Right hindlimb (tissue), 1 donor: ENCODE measurements at places on chromosomes 4 and X.

- DNase-seq, result no peak
Measured at GRCh38 chrX:43822014-43822413, 60.2 kb downstream of the MAOB start.

DNA sequence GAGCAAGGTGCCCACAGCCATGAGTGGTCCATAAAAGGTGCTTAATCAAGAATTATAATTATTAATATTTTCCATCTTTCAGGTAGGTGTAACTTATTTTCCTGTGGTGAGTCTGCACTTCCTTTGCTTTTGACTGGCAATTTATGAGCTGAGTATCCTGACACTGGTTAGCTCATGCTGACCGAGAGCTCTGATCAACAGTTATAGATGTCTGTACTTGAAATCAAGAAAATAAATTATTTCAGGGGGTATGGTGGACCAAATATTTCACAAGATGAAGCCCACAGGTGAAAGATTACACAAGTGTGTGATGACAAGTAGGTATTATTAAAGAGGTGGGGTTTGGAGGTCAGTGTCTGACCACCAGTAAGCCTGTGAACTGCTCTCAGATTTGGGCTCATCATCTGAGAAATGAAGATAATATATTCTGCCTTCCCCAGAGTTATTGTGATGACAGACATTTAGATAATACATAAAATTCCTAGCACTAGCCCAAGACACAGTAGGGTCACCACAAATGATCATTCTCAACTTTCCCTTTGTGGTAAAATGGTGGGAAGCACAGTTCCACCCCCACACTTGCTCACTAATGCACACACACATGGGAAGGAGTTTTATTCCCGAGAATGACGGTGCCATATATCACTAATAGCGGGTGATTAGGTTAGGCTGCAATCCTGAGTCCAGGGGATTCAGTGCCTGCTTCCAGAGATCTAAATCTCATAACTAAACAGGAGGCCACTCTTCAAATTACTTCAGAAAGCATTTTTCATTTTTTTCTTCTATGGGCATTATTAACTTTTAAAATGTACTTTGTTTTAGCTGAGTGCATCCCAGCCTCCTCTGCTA lies 34.0 kb upstream of the PACRGL start:
- DNase-seq, result no peak

DNA sequence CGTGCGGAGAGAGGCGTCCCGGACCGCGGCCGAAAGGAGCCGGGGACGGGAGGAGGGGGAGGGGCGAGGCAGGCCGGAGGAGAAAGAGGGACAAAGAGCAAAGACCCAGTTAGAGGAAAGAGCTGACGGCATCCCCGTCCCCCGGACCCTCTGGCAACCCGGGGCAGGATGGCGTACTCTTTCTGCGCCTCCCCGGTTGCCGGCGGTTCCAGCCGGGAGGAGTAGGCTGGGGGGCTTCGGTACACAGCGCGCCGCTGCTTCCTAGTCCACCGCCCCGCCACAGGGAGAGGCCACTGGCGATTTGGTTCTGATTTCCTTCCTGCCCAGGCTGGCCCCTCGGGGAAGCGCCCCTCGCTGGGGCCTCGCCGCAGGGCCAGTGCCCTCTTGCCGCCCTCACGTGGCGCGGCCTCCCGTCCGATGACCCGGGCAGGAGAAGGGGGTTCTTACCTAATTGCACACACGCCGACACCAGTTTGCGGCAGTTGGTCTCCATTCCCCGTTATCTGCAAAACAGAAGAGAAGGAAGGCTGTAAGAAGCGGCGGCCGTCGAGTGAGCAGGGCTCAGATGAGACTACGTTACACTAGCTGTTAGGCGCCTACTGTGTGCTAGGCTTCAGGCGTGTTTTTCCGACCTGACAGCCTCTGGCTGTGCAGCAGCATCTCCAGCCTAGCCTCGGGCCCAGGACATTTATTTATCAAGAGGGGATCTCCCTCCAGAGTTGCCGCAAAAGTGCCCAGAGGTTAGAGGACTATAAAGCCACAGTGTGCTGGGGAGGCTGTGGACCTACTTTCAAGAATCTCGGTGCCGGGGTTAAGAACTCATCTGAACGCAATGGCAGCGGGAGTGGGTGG lies 9.9 kb upstream of the PITX2 start:
- no peak for DNase-seq

- no peak for DNase-seq
Measured at GRCh38 chrX:115459883-115460880, 100.8 kb upstream of the PLS3 start.

DNA sequence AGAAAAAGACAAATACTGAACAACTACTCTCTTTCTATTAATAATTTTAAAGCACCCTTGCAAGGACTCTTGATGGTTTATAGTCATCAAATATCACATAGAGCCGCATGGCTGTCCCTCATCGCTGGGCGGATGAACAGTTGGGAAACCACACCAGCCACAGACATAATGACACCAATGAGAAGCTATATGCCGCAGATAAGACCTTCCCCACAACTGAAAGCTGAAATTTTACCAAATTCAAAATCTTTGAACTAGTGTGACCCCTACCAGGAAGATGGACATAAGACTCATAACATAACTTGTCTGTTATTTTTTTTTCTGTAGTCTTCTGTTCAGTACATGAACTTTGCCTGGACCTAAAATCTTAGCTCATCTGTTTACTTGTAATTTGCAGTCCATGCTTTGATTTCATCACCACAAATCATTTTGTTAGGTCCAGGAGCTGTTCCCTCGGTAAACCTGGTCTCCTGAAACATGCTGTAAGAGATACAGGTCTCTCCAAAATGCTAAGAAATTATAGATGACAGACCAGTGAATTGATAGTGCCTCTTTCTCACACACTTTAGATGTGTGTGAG lies 157.3 kb upstream of the RAPGEF2 start:
- no peak for DNase-seq

- DNase-seq, result no peak
Measured at GRCh38 chr4:135368831-135369230, 1167.2 kb upstream of the PABPC4L start.

DNA sequence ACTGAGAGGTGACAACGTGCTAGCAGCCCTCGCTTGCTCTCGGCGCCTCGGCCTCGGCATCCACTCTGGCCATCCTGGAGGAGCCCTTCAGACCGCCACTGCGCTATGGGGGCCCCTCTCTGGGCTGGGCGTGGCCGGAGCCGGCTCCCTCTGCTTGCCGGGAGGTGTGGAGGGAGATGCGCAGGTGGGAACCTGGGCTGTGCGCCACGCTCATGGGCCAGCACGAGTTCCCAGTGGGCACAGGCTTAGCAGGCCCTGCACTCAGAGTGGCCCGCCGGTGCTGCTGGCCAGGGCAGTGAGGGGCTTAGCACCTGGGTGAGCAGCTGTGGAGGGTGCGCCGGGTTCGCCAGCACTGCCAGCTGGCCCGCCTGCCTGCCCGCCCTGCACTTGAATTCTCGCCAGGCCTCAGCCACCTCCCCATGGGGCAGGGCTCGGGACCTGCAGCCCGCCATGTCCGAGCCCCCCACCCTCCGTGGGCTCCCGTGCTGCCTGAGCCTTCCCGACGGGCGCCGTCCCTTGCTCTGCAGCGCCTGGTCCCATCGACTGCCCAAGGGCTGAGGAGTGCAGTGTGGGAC lies 148.0 kb downstream of the RAPGEF2 start:
- no peak for DNase-seq

GRCh38 chrX:33357606-33358005 lies 146.3 kb upstream of the DMD start:
- no peak for DNase-seq

- DNase-seq, result no peak
Measured at GRCh38 chr4:160038615-160039014, 935.7 kb downstream of the RAPGEF2 start.
